RCC 7860 (cell line): ENCODE measurements at places on chromosomes 1 and 21.

GRCh38 chr21:42623694-42624093 is 29.7 kb upstream of the PDE9A start:
- DNase-seq: no peak

- no peak for DNase-seq
These were observed 163.9 kb downstream of the GABPA start for GRCh38 chr21:25898671-25899070.

DNA sequence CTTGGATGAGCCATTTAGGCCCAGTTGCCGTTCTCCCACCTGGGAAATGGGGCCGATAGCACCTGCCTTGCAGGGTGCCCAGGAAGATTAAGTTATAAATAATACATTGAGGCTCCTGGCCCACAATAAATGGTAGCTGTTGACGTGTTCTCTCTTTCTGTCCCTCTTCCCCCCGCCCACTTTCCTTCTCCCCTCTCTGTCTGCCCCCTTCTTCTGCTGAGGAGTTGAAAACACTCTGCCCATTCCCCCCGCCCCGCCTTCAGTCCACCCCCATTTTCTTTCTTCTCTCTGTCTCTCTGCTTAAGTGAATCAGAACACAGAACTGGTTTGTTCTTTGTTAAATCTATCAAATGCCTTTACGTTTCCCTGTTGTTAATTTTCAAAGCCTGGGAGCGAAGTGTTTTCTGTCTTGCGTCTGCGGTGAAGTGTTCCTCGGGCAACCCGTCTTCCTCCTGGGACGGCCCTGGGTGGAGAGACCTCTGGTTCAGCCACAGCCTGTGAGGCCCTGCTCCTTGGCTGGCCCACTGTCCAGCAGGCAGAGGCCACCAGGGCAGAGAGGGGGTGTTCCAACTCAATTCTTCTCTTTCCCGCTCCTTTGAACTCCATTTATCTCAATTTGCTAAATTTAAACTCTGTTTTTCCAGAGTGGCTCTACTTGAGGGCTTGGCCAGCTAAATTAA is 29.3 kb upstream of the SELENON start:
- DNase-seq: no peak

- no peak for DNase-seq
These were observed 83.8 kb downstream of the STUM start for GRCh38 chr1:226632169-226632879.

DNA sequence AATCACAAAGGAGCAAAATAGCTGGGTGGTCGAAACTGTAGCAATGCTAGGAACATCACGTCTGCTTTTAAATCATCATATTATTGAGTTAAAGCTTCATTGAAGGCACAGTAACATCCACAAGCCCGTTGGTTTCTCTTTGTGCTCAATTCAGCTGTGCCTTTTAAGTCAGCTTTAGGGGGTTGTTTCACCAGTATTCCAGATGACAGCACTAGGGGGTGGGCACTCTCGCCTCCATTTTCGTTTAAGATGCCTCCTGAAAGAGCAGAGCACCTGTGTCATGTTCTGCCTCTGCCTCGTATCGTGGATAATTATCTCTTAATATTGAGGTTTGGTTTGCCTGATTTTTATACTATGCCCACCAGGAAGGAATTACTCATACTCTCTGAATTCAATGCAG is 139.8 kb upstream of the PTBP2 start:
- DNase-seq: no peak

- DNase-seq: peak; percentile 49
These were observed 129.5 kb upstream of the ERRFI1 start for GRCh38 chr1:8155528-8156186.

DNA sequence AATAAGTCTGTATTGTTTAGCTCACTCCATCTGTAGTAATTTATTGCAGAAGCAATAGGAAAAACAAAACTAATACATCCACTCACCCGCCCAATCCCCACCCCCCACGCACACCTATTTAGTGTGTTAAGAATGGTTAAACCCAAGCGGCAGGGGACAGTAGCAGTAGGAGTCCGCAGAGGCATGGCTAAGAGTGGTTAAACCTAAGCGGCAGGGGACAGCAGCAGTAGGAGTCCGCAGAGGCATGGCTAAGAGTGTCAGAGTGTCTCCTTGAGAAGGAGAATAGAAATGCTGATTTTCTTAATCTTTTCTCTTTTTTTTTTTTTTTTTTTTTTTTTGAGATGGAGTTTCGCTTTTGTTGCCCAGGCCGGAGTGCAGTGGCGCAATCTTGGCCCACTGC is 34.8 kb upstream of the TMPRSS2 start:
- no peak for DNase-seq

GRCh38 chr1:190258003-190258402 is 219.7 kb downstream of the BRINP3 start:
- DNase-seq: no peak

DNA sequence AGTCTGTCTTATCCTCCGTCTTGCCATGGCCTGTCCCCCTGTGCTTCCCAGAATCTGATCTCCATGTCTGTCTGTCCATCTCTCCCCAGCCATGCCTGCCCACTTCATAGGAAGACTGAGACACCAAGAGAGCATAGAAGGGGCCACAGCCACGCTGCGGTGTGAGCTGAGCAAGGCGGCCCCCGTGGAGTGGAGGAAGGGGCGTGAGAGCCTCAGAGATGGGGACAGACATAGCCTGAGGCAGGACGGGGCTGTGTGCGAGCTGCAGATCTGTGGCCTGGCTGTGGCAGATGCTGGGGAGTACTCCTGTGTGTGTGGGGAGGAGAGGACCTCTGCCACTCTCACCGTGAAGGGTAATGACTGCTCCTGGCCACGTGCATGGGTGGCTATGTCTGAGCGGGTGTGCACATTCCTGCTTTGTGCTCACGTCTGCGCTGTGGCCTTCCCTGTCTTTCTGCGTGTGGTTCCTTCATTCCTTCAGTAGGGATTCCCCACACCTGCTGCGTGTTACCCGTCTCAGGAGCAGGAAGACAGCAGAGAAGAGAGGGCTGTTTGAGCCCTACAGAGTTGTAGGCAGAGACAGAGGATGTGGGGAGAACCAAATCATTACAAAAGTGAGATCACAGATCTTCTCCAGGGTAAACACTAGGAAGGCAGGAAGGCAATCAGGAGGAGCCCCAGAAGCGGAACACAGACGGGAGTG is 80.8 kb downstream of the OBSCN start:
- DNase-seq: no peak

DNA sequence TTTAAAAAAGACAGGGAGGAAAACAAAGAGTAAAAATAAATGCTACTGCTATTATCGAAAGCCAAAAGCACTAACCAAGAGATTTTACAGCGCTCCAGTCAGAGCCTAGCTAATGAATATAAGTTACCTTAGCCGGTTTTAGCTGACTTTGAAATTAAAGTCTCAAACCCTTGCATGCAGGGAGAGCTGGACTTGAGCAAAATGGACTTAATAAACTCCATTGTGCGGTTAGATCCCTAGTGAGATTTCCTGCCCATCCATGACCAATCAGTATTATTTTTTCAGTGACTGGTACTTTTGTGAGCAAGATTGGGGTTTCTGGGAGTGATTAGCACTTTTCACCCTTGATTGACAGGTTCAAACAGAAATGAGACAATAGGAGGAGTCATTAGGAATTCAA is 333.4 kb upstream of the ADGRL2 start:
- no peak for DNase-seq

GRCh38 chr1:115077286-115077983 is 11.9 kb downstream of the TSPAN2 start:
- DNase-seq: peak; percentile 31

GRCh38 chr1:248905662-248906008 is 400 bp upstream of the PGBD2 start:
- no peak for DNase-seq

- no peak for DNase-seq
These were observed 48.9 kb downstream of the SLC35D1 start for GRCh38 chr1:67005068-67005467.

GRCh38 chr1:185585770-185586169 is 148.4 kb upstream of the HMCN1 start:
- DNase-seq: peak; percentile 57

- DNase-seq: no peak
These were observed 13.7 kb upstream of the EPS8L3 start for GRCh38 chr1:109777436-109777835.

GRCh38 chr1:11842154-11843041 is 5.2 kb downstream of the NPPA start:
- no peak for DNase-seq

- DNase-seq: no peak
These were observed 14.6 kb downstream of the NR5A2 start for GRCh38 chr1:200042119-200042551.

DNA sequence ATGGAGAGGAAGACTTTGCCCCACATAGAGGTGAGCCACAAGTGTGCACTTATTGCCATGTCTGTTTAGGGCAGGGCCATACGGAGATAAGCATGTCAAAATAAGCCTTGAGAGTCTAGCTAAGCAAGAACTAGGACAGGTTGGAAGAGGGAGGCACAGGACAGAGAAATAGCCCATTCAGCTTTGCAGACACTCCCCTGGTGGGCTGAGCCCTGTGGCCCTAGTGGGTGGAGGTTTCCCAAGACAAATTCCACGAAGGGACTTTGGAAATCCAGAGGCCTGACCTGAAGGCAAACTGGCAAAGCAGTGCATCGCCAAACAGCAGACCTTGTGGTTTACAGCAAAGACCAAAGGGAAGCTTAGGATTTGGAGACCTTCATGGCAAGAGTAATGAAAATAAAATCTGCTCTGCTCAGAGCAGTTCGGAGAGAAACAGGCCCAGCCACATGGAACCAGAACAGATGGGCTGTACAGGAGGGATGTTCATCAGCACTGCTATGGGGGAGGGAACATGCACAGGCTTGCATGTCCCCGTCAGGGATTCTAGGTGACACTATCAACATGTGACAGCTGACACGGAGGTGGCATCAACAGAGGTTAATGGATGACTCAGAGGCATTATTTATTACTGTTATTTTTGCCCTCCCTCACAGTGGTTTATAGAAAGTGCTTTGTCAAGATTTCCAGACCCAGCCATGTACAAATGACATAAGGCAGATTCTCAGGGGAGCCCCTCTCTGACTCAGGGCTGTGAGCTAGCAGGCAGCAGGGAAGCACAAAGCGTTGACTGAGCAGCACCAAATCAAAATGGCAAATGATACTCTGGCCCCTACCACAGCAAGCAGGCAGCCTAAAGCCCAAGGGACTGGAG is 90.1 kb upstream of the IRF2BP2 start:
- peak; percentile 56 for DNase-seq

DNA sequence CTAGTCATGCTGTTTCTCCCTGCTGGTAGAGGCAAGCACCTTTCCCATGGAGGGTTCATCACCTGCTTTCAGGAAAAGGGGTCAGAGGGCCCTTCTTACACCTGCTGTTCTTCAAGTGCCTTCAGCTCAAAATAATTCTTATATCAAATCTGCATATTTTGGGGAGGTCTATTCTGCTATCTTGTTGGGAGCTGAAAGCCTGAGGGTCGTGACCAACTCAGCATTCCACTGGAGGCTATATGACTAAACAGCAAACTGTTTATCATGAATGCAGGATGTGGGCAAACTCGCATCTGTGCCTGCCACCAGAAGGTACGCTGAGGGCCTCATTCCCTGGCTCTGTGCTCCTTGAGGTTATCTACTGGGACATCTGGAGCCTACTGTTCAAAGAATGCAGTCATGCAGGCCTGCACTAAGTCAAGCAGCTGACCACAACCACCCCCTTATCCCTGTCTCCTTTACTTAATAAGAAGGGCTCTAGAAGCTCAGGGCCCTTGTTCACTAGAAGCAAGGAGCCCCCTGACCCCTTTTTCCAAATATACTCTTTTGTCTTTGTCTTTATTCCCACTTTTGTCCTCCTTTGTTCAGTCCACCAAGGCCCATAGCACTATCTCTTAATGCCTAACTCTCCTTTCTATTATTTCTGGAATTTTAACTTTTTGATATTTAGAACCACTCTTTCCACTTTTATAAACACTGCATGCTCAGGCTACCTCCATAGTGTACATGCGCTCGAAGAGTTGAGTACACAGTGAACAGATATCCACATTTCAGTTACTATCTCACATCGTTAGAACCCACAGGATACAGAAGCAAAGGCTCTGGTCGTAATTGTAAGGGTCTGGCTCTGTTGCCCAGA is 4.5 kb upstream of the TRIM17 start:
- DNase-seq: no peak
